ENCODE measurements at places on chromosomes 2 and 18. TPM values are rescaled to one million over a fixed set of nuclear protein-coding genes. Genes with fewer than 3 reads are reported as not detected.

- no peak for DNase-seq
These were observed 8.5 kb downstream of the AGAP1 start for GRCh38 chr2:235502336-235502735.

- no peak for DNase-seq
These were observed 147.1 kb downstream of the PHLPP1 start for GRCh38 chr18:62862466-62862865.

- DNase-seq: no peak
These were observed 586.0 kb upstream of the VRK2 start for GRCh38 chr2:57460396-57461276.

DNA sequence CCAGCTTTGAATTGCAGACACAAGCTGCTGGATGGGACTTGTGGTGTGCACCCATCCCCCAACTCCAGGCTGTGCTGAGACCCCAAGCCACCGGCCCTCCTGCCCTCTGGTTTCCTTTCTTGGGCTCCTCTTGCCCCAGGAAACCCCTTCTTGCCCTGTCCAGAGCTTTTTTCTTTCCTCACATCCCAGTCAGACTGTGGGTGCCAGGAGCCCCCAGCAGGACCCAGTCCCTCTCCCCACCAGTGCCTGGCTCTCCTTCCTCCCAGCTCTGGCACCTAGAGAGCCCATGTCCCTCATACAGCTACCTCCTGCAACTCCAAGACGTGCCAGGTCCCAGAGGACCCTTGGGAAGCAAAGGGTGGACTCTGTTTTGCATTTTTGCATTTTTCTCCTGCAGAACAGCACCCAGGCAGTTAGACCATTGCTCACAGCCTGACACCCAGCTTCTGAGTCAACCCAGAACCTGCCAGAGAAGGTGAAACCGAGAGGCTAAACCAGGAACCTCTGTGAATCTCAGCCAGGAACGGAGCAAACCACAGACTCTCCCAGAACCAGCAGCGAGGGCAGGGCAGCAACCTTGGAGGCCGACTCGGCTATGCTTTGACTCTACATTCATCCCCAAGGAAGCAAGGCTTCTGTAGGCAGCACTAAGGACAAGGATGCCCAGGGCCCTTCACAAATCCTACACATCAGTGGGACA lies 221.1 kb downstream of the ANAPC1 start:
- DNase-seq: no peak

GRCh38 chr18:50507120-50507590 lies 52.7 kb upstream of the MAPK4 start:
- DNase-seq: no peak

- DNase-seq: no peak
These were observed 125.5 kb downstream of the RAPGEF4 start for GRCh38 chr2:172861098-172861497.

GRCh38 chr18:8480506-8481328 lies 128.5 kb upstream of the RAB12 start:
- DNase-seq: no peak

DNA sequence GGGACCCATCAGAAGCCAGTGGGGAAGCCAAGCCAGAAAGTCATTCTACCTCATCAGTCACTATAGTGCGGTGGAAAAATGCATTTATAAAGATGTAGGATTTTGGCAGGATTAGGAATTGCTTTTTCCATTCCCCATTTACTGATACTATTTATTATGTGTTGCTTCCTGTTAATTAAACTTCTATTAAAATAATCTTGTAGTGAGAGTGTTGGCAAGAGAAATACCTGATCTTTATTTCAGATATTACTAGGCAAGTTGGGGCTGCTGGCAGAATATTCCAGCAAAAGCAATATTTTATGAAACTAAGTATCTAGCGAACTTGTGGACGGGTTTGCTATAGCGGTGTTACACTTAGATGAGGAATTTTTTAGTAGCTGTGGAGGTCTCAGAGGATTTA lies 23.9 kb upstream of the CDC42EP3 start:
- DNase-seq: no peak

- no peak for DNase-seq
These were observed 1600.0 kb upstream of the ACVR2A start for GRCh38 chr2:146244830-146245229.

- DNase-seq: no peak
These were observed 377.5 kb upstream of the CYRIA start for GRCh38 chr2:17043173-17043572.

GRCh38 chr18:10927286-10927992 lies 221.9 kb downstream of the PIEZO2 start:
- no peak for DNase-seq

DNA sequence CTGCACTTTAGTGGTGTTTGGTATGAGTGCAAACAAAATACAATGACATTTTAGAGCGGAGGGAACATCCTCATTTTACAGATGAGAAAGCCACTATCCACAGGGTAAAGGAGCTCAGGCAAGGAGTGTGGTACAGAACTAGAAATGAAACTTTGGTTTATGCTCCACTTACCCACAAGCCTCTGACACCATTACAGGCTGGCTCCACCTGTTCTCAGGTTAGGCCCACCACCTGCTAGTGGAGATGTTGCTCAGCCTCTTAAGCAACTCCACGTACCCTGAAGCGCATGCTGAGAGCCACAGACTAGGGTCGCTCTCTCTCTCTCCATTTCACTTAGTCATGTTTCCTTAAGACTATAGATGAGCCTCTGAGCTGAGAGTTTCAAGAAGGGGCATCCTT lies 130.0 kb downstream of the MBD2 start:
- DNase-seq: no peak

DNA sequence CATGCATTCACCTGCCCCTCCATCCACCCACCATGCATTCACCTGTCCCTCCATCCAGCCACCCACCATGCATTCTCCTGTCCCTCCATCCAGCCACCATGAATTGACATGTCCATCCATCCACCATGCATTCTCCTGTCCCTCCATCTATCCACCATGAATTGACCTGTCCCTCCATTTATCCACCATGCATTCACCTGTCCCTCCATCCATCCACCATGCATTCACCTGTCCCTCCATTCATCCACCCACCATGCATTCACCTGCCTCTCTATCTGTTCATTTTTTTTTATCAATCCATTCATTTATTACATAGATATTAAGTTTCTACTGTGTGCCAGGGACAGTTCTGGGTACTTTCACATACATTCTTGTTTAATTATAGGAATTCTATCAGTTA lies 69.2 kb downstream of the MYCN start:
- DNase-seq: no peak

DNA sequence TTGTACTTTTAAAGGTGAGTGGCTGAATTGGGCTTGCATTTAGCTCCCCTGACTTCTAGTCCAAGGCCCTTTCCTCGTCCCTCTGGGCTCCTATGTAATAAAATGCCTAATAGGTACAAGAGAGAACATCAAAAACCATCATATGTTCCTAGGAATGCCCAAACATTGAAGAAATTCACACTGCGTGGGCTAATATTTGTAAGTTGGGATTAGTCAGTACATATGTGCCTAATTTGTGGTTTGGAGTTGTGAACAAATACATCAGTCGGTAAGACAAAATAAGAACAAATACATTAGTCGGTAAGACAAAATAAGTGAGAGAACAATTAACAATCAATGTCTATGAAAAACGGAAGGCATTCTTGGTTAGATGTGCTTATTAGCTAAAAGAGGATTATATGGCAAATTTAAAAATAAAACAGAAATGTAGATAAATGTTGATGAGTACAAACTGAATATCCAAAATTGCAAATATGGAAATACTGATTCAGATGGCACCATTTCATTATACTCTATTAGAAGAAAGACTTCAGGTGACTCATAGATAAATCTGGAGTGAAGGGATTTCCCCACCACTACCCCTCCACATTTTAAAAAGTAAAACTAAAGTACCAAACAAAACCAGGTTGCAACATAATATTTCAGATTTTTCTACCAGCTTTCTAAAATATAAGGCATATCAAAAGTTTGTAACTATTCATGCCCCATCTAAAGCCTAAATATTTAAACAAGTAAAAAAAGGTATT lies 325.4 kb downstream of the ZEB2 start:
- no peak for DNase-seq

- no peak for DNase-seq
These were observed 219.9 kb downstream of the ZNF407 start for GRCh38 chr18:74817576-74817975.

- no peak for DNase-seq
These were observed 33.5 kb downstream of the PTPN18 start for GRCh38 chr2:130389358-130389757.

DNA sequence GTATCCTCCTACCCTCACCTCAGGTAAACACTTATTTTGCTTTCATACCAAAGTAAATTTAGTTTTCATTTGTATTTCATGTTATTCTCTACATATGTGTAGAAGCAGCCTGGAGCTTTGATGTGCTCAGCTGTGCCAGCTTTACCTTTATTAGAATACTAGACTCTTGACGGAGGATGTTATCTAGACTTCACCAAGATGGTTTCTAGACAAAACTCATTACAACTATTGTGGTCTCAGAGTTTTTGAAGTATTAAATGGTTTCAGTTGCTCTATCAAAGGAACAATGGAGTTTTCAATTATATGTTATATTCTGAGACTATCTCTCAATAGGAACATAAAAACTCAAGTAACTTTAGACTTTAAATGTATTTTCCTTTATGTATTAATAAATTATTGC lies 5.0 kb upstream of the IL18RAP start:
- no peak for DNase-seq

DNA sequence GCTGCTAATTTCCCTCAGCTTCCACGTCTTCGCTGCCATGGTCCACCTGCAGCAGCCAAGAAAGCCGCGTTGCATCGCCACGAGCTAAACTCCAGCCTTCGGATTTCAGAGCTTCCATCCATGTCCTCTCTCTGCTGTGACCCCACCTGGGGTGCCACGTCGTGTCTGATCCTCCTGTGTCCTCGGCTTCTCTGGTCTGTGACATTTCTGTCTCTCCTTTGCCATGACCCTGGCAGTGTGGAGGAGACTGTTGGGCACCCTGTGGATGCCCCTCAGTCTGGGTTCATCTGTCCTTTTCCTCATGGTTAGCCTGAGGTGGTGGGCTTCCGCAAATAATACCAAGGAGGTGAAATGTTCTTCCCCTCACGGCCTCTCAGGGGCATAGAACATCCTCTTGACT lies 106.8 kb downstream of the RTP5 start:
- DNase-seq: no peak

DNA sequence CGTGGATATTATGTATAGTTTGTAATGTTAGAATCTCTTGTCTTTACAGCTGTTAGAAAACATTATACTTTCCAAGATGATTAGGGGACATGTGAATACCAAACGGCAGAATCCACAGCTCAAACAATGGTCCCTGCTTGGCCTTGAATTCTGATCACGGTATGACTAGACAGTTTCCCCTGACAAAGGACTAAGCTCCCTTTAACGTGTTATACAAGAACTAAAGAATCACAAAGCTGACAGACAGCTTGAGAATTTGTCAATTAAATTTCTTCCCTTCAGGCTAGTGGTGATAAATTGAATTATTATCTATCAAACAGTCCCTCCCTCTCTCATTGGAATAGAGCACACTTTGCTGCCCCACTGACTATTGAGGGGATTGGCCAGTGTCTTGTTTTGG lies 359.2 kb upstream of the ID2 start:
- DNase-seq: no peak

HAAO gene
- total RNA-seq: not detected

ALPG gene
- not detected for total RNA-seq

ERBB4 gene
- total RNA-seq: not detected

BOK gene
- not detected for total RNA-seq

CD8B2 gene
- total RNA-seq: 7.3 TPM

C2orf15 gene
- total RNA-seq: 2.3 TPM

COQ10B gene
- total RNA-seq: 24.8 TPM

RAX gene
- not detected for total RNA-seq

DSG1 gene
- total RNA-seq: not detected

LOXHD1 gene
- total RNA-seq: 0.39 TPM

ALPI gene
- total RNA-seq: not detected

ANKRD62 gene
- total RNA-seq: not detected

LBX2 gene
- total RNA-seq: 1.2 TPM

ITGAV gene
- 7.7 TPM for total RNA-seq

MROH2A gene
- total RNA-seq: not detected

MYO7B gene
- 4.7 TPM for total RNA-seq
